ENCODE measurements at places on chromosomes 3 and 15.

- DNase-seq: no peak
These were observed 7.3 kb downstream of the CCDC14 start for GRCh38 chr3:123953735-123954134.

- DNase-seq: no peak
These were observed 293.0 kb upstream of the SOX14 start for GRCh38 chr3:137471130-137471529.

- no peak for DNase-seq
These were observed 771 bp downstream of the MPI start for GRCh38 chr15:74890665-74890960.

- no peak for DNase-seq
These were observed 14.4 kb upstream of the CSPG4 start for GRCh38 chr15:75727031-75727531.

Data from ecto neural progenitor cell (in vitro differentiated cells).